ENCODE measurements at places on chromosomes 12 and 14.

- DNase-seq: no peak
Measured at GRCh38 chr12:65665817-65666216, 158.5 kb upstream of the HMGA2 start.

DNA sequence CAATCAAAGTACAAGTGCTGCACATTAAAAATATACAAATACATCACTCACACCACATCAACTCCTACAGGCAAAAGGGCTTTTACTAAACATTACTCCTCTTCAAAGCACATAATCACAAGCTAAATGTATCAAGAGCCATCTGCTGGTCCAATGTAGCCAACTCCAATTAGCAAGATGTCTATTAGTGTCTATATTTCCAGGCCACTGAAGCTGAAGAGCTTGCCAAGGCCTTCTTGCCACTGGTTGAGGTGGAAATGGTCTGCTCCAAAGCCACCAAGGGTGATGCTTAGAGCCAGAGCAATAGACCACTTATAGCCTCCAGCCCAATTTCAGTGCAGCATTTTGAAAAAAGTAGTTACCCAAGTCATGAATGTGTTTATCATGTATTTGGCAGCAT, 54.4 kb downstream of the RASSF9 start:
- DNase-seq: no peak

GRCh38 chr14:100900837-100901390, 2.6 kb downstream of the RTL1 start:
- no peak for DNase-seq

DNA sequence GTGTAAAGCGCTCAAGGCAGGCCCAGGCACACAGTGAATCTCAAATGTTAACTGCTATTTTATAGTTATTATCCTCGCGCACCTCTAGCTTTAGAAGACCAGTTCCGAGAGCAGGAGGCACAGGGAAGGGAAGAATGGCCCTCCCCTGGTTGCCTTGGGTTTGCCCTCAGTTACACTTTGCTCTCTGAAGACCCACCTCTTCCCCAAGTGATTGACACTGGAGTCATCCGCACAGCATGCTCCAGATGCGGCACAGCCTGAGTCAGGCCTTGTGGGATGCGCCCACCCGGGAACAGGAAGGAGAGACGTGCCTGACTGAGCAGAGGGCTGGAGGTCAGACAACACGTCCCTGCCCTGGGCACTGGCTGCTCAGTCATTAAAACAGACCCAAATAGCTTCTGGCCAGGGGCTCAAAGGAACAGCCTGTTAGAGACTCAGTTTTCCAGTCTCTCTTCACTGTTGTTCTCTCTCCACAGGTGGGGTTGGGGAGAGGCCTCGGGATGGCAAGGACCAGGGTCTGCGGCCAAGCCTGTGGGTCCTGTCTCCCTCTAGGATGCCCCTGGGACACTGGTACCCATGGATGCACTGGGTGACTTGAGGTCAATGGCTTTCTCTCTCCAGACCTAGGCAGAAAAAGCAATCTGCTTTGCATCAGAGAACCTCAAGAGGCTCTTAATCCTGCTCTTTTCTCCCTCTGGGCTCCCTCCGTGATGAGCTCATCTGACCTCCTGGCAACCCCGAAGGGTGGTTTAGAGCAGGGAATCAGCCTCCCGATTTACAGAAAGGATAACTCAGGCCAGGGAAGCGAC, 13.6 kb upstream of the MLXIP start:
- no peak for DNase-seq

DNA sequence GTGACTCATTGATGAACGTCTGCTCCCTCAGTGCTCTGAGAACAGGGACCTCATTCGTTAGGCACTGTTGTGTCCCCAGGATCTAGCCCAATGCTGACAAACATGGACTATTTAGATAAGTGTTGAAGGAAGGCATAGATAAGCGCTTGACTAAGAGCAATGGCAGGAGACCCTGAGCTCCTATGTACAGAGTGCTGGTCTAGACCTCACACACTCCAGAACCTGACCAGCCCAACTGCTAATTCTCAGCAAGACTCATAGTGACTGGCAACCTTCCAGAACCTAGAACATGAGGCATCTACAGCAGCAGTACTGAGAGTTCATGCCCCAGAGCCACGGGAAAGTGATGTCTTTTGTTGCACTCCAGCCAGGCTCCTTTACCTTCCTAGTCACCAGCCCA, 69.2 kb downstream of the CRACR2A start:
- DNase-seq: no peak

- no peak for DNase-seq
Measured at GRCh38 chr12:45076417-45077026, 25.6 kb upstream of the DBX2 start.

- DNase-seq: no peak
Measured at GRCh38 chr14:72808564-72808963, 85.3 kb downstream of the DPF3 start.

DNA sequence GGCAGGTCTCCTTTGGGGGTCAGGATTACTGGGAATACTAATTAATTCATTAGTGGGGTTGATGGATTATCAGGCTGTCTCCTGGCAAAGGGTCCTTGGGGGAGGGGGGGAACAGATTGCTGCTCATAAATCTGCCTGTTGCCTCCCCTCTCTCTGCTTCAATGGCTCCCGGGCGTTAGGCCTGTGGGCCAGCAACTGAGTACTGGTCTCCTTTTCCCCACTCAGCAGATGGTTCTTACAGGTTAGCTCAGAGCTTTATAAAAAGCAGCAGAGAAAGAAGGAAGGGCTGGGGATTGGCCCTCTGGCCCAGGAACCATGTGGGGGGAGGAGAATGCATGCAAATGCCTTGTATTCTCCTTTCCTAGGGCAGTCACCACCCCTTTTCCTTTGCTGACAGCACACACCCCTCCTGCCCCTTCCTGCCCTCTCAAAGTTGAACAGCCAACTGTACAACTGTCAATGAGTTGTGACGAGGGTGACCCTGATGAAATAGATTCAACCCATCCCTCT, 2.3 kb upstream of the NEUROD4 start:
- no peak for DNase-seq

GRCh38 chr14:95475540-95476240, 40.8 kb downstream of the SYNE3 start:
- no peak for DNase-seq

GRCh38 chr14:32366256-32366879, 37.3 kb downstream of the AKAP6 start:
- DNase-seq: no peak

GRCh38 chr12:42557586-42558172, 31.9 kb downstream of the PRICKLE1 start:
- no peak for DNase-seq

DNA sequence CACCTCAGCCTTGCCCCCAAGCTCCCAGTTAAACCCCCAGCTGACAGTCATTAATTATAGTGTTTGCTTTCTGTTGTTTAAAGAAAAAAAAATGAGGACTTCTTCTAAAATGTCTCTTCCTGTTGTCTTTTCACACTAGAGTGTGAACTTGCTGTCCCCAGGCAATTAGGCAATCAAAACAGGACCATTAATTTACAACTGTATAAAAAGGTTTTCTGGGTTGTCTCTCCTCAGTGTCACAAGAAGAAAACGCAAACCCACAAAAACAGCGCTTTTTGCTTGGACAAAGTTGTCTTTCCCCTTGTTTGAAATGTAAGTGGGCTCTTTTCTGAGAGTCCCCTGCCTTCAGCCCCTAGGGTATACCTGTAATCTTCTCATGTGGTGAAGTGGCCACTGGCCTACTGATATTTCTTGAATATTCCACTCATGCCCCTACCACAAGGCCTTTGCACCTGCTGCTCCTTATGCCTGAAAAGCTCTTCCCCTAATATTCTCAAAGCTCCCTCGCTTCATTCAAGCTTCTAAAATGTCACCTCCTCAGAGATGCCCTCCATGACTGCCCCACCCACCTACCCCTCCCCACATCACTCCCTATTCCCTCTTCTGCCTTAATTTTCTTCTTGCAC, 158.9 kb upstream of the PWP1 start:
- no peak for DNase-seq

- DNase-seq: no peak
Measured at GRCh38 chr12:1688086-1688710, 2.7 kb upstream of the ADIPOR2 start.

DNA sequence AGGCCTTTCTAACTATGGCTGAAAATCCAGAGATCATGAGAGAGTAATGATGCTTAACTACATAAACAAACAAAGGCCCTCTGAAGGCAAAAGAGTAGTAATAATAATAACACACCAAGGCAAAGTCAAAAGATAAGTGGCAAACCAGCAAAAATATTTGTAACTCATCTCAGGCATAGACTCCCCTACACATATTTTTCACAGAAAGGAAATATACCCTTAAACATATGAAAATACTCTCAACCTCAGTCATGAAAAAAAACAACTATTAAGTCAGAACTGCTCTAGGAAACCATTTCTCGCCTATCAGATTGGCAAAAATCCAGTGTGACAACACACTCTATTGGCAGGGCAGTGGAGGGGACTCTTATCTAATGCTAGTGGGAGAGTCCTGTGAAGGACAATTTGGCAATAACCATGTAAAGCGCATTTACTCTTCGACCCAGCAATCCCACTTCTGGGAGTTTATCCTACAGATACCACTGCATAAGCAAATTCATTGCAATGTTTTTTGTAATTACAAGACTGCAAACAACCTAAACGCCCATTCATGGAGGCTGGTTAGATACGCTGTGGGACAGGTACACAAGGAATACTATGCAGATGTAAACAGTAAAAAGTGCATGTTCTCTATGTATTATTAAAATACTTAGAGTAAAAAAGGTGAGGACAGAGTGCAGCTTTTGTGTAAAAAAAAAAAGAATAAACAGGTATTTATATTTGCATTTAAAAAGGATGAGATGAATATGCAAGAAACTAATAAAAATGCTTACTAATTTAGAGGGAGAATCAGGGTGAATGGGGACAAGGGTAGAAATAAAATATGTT, 26.0 kb upstream of the IL22 start:
- no peak for DNase-seq

DNA sequence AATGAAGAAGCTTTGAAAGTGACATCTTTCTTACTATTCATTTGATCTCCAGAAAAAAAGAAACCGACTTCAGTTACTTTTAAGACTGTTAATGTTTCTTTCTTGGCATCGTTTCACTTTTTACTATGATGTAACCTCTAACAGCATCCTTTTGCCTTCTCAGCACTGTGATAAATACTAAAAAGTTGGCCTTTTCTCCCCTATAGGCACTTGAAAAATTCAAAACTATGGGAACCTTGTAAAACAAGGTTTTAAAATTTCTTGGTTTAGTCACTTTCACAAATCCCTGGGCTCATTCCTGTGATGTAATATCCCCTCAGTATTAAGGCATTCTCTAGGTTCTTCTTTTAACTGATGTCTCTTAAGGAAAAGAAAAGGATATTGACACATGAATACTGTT, 281.8 kb downstream of the EGLN3 start:
- DNase-seq: no peak

DNA sequence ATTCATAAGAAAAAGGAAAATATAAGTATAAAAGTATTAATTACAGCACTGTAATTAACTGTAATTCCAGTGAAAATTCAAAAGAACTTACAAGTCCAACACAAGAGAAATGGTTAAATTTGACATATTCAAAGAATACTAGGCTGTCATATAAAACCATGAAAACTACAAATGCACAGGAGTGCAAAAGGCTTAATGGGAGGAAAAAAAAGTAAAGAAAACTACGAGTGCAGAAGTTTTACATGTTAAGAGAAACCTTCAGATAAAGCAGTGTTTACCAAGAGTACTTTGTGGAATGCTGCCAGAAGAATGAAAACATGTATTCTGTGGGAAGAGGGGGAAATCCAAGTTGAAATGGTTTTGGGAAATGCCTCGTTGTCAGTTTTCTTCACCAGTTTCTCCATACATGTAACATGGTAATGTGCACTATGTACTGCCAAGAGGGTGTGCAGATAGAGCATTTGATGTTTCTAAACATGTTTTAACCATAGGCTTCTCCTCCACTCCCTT, 9.1 kb downstream of the HEATR5A start:
- no peak for DNase-seq

- DNase-seq: no peak
Measured at GRCh38 chr14:104521816-104522745, 57.5 kb upstream of the C14orf180 start.

- no peak for DNase-seq
Measured at GRCh38 chr12:103827911-103828391, 13.1 kb downstream of the NT5DC3 start.

DNA sequence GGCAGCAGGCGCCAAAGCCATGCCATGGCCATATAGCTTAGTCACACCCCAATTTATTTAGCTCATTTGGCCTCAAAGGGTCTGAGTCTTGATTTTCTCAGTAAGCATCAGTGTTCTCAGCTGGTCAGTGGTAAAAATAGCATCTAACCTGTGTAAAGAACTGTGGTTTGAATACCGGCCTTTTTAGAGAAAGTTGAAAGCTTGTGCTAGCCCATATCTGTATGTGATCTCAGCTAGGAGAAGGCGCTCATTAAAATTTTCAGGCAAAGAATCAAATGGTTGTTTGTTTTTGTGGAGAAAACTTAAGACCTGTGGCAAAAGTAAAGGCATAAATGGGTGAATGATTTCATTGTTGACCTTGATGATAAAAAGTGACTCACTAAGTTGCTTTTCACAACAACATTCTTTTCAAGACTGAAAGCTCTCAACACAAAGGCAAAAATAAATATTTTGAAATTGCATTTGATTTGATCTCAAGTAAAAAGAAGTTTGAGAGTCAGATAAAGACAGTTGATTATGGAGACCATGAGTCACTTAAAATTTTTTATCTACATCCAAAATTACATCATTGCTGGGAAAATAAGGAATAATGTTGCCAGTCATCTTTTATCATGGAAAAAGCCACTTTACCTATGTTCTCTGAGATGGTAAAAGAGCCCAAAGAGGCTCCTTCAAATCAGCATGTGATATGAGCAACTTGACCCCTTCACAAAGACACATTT, 128.5 kb upstream of the RGS6 start:
- no peak for DNase-seq

DNA sequence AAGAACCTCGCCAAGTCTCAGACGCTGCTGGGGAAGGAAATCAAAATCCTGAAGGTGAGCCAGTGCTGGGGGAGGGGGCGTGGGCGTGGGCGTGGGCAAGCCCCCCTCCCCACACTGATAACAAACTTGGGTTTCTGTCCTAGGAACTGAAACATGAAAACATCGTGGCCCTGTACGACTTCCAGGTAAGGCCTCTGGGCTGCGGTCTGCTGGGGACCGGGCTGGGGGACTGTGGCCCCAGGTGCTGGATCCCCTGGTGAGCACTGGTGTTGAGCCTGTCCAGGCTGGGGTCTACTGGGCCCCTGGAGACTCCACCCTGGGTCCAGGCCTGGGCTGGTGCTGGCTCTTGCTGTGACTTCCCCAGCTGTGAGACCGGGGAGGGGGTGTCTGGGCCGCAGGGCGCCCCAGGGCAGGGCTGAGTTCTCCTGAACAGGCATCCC, 1.2 kb downstream of the ULK1 start:
- peak; percentile 40 for DNase-seq
